ENCODE measurements at places on chromosomes 5 and 9. TPM values are rescaled to one million over a fixed set of nuclear protein-coding genes. Genes with fewer than 3 reads are reported as not detected.

- no peak overlapping the region for H3K4me3 ChIP-seq
- H3K27me3 ChIP-seq, result no peaks in the 10 kb centered on the region
- H3K4me1 ChIP-seq, result peaks cover 24% of the 10 kb centered on the region
- H3K27ac ChIP-seq, result no peak overlapping the region
- H3K36me3 ChIP-seq, result peaks cover 23% of the 10 kb centered on the region
- DNase-seq, result no peak
These were observed 39.0 kb downstream of the GPR21 start for GRCh38 chr9:123072407-123072995.

PDE8B gene
- 4.8 TPM for total RNA-seq

OGN gene
- 2.6 TPM for total RNA-seq

OSMR gene
- 5.9 TPM for total RNA-seq

ERMP1 gene
- 25.2 TPM for total RNA-seq

PCDHGC4 gene
- total RNA-seq, result 5.2 TPM

DNA sequence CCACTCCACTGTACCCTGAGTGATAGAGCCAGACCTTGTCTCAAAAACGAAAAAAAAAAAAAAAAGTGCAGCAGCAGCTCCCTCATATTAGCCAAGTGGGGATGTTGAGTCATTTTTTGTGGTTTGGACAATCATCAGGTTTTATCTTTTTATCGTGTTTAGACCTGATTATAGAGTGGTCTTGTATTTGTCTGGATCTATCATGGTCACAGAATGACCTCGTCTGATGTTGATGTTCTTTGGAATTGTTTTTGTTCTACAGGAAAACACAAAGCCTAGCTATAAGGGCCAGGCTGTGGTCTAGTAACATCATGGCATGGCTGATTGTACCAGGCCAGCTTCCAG lies 1.6 kb upstream of the FBXW11 start:
- no peak for DNase-seq
- H3K4me3 ChIP-seq, result peak overlapping the region; percentile 94
- no peaks in the 10 kb centered on the region for H3K36me3 ChIP-seq
- peak overlapping the region; percentile 98 for H3K27ac ChIP-seq
- no peaks in the 10 kb centered on the region for H3K27me3 ChIP-seq

GRCh38 chr9:105114964-105115728 lies 129.3 kb upstream of the SLC44A1 start:
- peak overlapping the region; percentile 47 for H3K27ac ChIP-seq
- peaks cover 14% of the 10 kb centered on the region for H3K4me1 ChIP-seq
- H3K36me3 ChIP-seq, result no peaks in the 10 kb centered on the region
- no peak for DNase-seq

DNA sequence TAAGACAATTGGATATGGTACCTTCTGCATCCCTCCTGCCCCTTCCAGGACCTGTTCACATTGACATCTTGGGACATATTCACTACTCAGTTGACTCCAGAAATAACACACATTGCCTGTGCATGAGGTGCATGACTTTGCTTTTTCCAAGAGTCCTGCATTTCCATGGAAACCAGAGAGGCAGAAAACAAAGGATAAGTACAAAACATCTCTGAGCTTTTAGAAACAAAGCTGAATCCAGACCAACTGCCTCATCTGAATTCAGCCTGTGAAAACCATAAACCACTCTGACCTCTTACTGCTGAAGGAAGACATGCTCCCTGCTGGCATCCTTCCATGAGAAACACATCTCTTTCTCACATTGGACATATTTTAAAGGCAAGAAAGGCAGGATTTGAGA lies 695.1 kb downstream of the TAF11L14 start:
- peaks cover 19% of the 10 kb centered on the region for H3K4me1 ChIP-seq
- no peak overlapping the region for H3K4me3 ChIP-seq
- peak overlapping the region; percentile 60 for H3K27ac ChIP-seq
- H3K27me3 ChIP-seq, result no peaks in the 10 kb centered on the region
- peaks cover 6% of the 10 kb centered on the region for H3K36me3 ChIP-seq

DNA sequence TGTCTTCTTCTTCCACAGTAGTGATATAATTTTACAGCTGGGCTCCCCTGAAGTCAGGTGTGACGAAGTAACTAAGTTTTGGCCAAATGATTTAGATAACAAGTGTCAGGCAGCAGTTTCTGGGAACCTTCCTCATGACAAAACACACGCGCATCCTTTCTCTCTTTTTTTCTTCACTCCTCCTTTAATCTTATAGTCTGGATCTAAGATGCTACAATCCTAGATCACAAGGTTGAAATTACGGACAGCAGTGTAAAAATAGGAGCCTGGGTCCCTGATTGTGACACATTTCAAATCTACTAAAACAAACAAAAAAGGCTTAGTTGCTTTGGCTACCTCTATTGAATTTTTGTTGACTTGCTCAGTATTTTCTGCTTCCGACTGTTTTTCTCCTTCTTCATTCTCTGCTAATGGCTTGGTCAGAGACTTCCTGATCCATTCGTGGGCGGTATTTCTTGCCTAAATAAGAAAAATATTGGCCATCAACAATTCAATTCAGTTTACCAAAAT lies 36.1 kb downstream of the FAM114A2 start:
- no peaks in the 10 kb centered on the region for H3K4me1 ChIP-seq
- H3K27me3 ChIP-seq, result no peaks in the 10 kb centered on the region
- DNase-seq, result no peak

- H3K36me3 ChIP-seq, result no peaks in the 10 kb centered on the region
- no peak overlapping the region for H3K4me3 ChIP-seq
- peaks cover 4% of the 10 kb centered on the region for H3K27me3 ChIP-seq
- peaks cover 3% of the 10 kb centered on the region for H3K4me1 ChIP-seq
- no peak for DNase-seq
These were observed 259.5 kb upstream of the FAM174A start for GRCh38 chr5:100275631-100276030.

PCDHB7 gene
- total RNA-seq, result 1.6 TPM

- no peaks in the 10 kb centered on the region for H3K27me3 ChIP-seq
- DNase-seq, result no peak
- peaks cover 15% of the 10 kb centered on the region for H3K36me3 ChIP-seq
- H3K4me1 ChIP-seq, result peaks cover 94% of the 10 kb centered on the region
These were observed 13.0 kb downstream of the NREP start for GRCh38 chr5:111743988-111744387.

FCN2 gene
- not detected for total RNA-seq

DNA sequence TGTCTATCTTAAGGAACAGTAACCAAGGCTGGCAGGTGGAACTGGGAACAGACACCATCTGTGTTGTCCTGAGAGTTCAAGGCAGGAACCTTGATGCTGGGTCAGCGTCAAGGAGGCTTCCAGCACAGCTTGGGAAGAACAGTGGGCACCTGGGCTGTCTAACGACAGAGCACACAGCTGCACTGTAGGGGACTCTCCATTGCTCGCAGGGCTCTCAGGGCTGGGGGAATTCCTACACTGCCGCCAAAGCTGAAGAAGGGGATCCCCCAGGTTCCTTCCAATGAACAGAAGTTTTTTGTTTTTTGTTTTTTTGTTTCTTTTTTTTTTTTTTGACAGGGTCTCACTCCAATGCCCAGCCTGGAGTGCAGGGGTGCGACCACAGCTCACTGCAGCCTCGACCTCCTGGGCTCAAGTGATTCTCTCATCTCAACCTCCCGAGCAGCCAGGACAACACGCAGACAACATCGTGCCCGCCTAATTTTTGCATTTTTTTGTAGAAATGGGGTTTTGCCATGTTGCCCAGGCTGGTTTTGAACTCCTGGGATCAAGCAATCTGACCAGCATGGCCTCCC lies 81.9 kb downstream of the PTPN3 start:
- H3K4me1 ChIP-seq, result peaks cover 4% of the 10 kb centered on the region
- H3K36me3 ChIP-seq, result peaks cover 3% of the 10 kb centered on the region
- H3K27me3 ChIP-seq, result no peaks in the 10 kb centered on the region
- H3K27ac ChIP-seq, result no peak overlapping the region

GRCh38 chr9:110261632-110262031 lies 5.3 kb upstream of the TXN start:
- H3K27ac ChIP-seq, result no peak overlapping the region
- H3K4me3 ChIP-seq, result no peak overlapping the region
- peaks cover 3% of the 10 kb centered on the region for H3K27me3 ChIP-seq

- H3K4me3 ChIP-seq, result no peak overlapping the region
- no peaks in the 10 kb centered on the region for H3K27me3 ChIP-seq
- no peaks in the 10 kb centered on the region for H3K36me3 ChIP-seq
- no peak overlapping the region for H3K27ac ChIP-seq
These were observed 74.3 kb upstream of the SSBP2 start for GRCh38 chr5:81825237-81825636.

TMC1 gene
- total RNA-seq, result 0.22 TPM

PPP3R2 gene
- 0.34 TPM for total RNA-seq

- H3K27me3 ChIP-seq, result peaks cover 68% of the 10 kb centered on the region
- peak overlapping the region; percentile 65 for H3K4me3 ChIP-seq
- no peak overlapping the region for H3K27ac ChIP-seq
- H3K4me1 ChIP-seq, result peaks cover 12% of the 10 kb centered on the region
- DNase-seq, result peak; percentile 57
- no peaks in the 10 kb centered on the region for H3K36me3 ChIP-seq
These were observed 1.4 kb downstream of the ADAMTS2 start for GRCh38 chr5:179343719-179344430.

SGTB gene
- 6.4 TPM for total RNA-seq

GRCh38 chr9:36866840-36867239 lies 167.2 kb downstream of the PAX5 start:
- no peaks in the 10 kb centered on the region for H3K36me3 ChIP-seq
- DNase-seq, result no peak
- H3K27ac ChIP-seq, result no peak overlapping the region
- H3K4me3 ChIP-seq, result no peak overlapping the region
- no peaks in the 10 kb centered on the region for H3K4me1 ChIP-seq

GRCh38 chr5:34495178-34495577 lies 160.9 kb upstream of the RAI14 start:
- H3K36me3 ChIP-seq, result no peaks in the 10 kb centered on the region
- no peaks in the 10 kb centered on the region for H3K27me3 ChIP-seq
- DNase-seq, result no peak
- no peak overlapping the region for H3K4me3 ChIP-seq

DNA sequence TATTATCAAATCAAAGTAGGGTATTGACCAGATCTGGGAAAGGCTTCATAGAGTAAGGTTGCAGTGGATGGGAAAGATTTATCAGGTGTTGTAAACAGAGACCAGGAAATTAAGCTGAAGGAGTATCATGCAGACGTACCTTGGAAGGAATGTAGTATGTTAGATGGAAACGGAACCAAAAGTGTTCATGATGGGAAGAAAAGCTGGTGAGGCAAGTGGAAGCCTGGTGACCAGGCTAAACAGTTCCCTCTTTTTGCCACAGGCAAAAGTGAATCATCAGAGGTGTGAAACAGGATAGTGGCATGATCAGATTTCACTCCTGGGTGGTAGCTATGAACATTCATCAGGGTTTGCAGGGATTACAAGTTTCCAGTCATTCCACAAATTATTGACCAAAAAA lies 780.1 kb upstream of the DMAC1 start:
- H3K36me3 ChIP-seq, result peaks cover 13% of the 10 kb centered on the region
- peaks cover 4% of the 10 kb centered on the region for H3K4me1 ChIP-seq
- no peak overlapping the region for H3K27ac ChIP-seq
- no peak for DNase-seq

GRCh38 chr9:94919376-94920098 lies 193.0 kb downstream of the AOPEP start:
- peak; percentile 41 for DNase-seq
- no peaks in the 10 kb centered on the region for H3K36me3 ChIP-seq
- H3K4me3 ChIP-seq, result peak overlapping the region; percentile 2
- peaks cover 89% of the 10 kb centered on the region for H3K4me1 ChIP-seq
- peak overlapping the region; percentile 94 for H3K27ac ChIP-seq

TOR4A gene
- total RNA-seq, result 6.5 TPM

- H3K27ac ChIP-seq, result no peak overlapping the region
- no peak overlapping the region for H3K4me3 ChIP-seq
- DNase-seq, result no peak
- peaks cover 12% of the 10 kb centered on the region for H3K4me1 ChIP-seq
- H3K27me3 ChIP-seq, result peaks cover 35% of the 10 kb centered on the region
These were observed 207.0 kb upstream of the PANK3 start for GRCh38 chr5:168786147-168786546.

DNA sequence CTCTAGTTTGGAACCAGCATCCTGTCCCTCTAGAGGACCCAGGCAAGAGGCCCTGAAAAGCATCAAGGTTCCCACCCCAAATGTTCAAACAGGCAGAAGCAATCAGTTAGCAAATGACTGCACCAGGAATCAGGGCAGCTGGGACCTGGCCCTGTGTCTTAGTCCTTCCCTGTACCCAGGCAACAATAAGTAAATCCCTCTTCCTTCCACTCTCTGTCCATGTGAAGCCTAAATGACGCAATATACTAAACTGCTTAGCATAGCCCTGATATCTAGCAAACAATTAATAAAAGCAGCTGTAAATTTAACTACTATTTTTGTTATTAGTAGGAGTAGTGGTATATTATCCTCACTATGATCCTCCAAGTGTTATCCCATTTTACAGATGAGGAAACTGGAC lies 13.2 kb upstream of the ADRA1B start:
- no peaks in the 10 kb centered on the region for H3K36me3 ChIP-seq
- no peak overlapping the region for H3K4me3 ChIP-seq
- H3K27me3 ChIP-seq, result no peaks in the 10 kb centered on the region
- peak overlapping the region; percentile 60 for H3K27ac ChIP-seq

DNA sequence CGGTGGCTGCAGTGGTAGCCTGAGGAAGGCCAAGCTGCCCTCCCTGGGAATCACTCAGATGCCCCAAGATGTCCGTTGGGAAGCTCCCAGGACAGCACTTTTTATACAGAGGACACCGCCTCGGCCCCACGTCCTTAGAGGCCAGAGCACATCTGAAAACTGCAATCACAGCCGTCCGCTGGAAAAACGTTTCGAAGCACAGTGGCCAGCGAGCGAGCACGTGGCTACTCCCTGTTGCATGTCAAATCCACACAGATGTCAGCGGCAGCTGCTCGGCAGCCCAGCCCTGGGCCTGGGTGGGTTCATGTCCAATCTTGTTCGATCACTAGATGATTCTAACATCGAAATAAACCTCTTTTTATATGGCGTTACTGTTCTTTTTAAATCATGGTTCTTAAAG lies 8.9 kb downstream of the PPP1R26 start:
- no peak overlapping the region for H3K27ac ChIP-seq
- H3K27me3 ChIP-seq, result no peaks in the 10 kb centered on the region
- H3K36me3 ChIP-seq, result peaks cover 9% of the 10 kb centered on the region
- H3K4me1 ChIP-seq, result no peaks in the 10 kb centered on the region

IFNA2 gene
- total RNA-seq, result 0.34 TPM

DNA sequence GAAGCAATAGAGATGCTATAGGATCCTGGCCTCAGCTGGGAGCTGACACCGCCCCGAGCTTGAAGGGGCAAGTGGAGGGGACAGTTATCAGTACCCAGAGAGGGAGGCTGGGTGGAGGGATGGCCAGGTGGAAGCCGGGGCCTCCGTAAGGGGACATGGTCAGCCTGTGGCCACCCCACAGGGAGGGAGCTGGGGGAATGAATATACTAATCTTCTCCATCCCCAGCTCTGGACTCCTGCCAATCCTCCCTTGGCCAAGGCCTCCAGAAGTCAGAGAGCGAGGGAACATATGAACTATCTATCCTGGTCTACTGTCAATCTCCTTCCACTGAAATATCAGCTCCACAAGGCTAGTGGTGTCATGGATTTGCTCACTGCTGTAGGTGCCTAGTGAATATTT lies 109.3 kb downstream of the BOD1 start:
- DNase-seq, result no peak
- no peak overlapping the region for H3K27ac ChIP-seq
- H3K27me3 ChIP-seq, result peaks cover 9% of the 10 kb centered on the region
- H3K4me1 ChIP-seq, result no peaks in the 10 kb centered on the region
- no peak overlapping the region for H3K4me3 ChIP-seq

CDKN2B-AS1 gene
- 10.8 TPM for total RNA-seq

- no peak overlapping the region for H3K27ac ChIP-seq
- peak overlapping the region; percentile 60 for H3K4me3 ChIP-seq
- no peak for DNase-seq
These were observed 322 bp upstream of the SH3GL2 start for GRCh38 chr9:17578577-17578910.
